ENCODE measurements at places on chromosomes 16 and 17.
A peak's percentile ranks its signal among the peaks of the same experiment; 100 is the strongest.

DNA sequence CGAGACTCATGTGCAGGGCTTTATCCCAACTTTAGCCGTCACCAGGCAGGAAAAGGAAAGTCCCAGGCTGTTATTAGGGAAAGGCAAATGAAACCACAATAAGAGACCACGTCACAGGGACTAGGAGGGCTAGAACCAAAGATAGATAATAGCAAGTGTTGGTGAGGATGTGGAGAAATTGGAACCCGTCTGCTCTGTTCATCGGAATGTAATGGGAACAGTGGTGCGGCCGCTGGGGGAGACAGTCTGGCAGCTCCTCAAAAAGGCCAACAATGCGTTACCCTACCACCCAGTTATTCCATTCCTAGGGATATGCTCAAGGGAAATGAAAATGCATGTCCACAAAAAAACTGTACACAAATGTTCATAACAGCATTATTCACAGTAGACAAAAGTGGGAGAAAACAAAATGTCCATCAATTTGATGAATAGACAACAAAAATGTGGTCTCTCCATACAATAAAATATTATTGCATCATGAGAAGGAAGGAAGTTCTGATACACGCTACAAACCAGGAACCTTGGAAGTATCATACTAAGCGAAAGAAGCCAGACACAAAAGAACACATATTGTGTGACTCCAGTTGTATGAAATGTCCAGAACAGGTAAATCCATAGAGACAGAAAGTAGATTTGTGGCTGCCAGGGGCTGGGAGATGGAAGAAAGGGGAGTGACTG lies 19.5 kb upstream of the USP10 start:
- DNase-seq, result no peak

- DNase-seq, result no peak
These were observed 4.2 kb downstream of the DUSP3 start for GRCh38 chr17:43774304-43775250.

DNA sequence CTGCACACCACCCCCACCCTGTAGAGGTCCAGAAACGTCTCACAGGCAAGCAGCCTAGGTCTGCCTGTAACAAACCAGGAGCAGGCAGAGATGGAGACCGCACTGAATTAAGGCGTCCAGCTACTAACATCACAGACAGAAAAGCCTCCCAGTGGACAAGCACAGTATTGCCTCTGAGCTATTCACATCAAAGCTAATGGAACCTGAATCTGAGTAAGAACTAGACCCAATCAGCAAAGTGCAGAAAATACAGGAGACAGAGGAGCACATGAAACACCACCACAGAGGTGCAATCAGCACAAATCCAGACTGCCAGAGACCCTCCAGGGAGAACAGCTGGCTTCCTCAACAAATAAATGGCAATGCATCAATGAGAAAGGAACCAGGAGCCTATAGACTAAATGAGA lies 22.2 kb upstream of the PEMT start:
- DNase-seq, result peak; percentile 62

- DNase-seq, result no peak
These were observed 240.6 kb downstream of the FOXL1 start for GRCh38 chr16:86818671-86819532.

DNA sequence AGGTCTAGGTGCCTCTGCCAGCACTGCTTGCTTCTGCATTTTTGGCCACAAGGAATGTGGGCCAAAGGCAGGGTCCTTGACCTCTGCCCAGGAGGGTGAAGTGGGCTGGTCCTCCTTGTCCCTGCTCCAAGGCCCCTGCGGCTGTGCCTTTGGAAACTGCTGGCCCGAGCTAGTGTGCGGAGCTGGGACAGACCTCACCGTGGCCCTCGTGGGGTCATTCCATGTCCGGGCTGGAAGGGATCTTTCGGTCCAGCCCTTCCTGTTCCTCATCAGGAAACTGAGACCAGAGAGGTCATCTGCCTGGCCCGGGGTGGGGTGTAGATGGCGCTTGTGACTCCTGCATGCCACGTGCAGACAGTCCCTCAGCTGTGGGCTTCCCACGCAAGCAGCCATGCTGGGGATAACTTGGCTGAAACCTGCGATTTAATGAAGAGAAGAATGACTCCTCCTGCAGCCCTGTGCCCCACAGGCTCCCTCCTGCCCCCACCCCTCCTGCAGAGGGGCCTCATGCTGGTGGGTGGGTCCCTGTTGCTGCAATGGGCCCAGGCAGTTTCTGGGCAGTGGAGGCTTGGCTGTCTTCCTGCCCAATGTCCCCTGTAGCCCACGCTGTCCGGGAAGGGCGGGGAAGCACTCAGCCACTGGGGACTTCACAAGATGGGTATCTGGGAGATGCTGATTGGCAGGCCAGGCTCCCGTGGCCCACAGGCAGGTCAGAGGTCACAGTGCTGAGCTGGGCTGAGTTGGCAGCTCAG lies 245.2 kb downstream of the SEC14L1 start:
- no peak for DNase-seq

GRCh38 chr17:5705081-5705875 lies 121.0 kb upstream of the NLRP1 start:
- no peak for DNase-seq

DNA sequence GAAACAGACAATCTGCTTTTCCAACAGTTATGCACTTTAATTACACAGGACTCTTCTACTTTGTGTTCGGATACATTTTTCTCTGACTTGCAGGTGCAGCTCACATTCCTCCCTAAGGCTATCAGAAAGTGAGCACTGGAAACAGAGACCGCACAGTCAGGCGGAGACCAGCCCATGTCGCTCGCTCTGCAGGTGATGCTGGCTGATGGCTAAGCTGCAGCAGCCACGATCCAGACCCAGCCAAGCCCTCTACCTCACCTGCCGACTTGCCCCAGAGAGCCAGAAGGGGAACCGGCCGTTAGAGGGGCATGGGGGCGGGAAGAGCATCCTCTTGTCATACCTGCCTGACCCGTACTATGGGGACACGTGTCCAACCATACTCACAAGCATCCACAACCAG lies 33.8 kb downstream of the MAP1LC3B start:
- DNase-seq, result no peak

DNA sequence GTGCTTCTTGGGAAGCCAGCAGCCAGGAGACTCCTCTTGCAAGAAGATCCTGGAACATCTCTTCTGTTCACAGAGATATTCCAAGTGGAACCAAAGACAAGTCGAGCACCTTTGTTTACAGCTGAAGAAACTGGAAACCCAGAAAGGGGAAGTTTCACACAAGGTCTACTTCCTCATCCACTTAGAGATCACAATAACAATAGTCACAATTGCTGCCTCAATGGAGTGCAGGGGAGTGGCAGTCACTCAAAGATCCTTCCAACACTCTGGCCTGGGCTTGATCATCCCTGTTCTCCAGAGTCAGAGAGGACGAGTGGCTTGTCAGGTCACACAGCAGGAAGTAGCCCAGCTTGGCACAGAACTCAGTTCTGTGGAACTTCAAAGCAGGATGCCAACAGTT lies 46.9 kb upstream of the SIAH1 start:
- no peak for DNase-seq

- peak; percentile 7 for DNase-seq
These were observed 28.0 kb downstream of the ZCCHC14 start for GRCh38 chr16:87464691-87465300.

Measured in CD4-positive, alpha-beta T cell treated with Interleukin-17A for 1 hour (primary cell).